ENCODE measurements at places on chromosomes 12 and 14. TPM values are rescaled to one million over a fixed set of nuclear protein-coding genes. Genes with fewer than 3 reads are reported as not detected.

The BTBD6 gene
- total RNA-seq = 31.4 TPM

The GZMB gene
- 25.4 TPM for total RNA-seq

The TAS2R19 gene
- 7.9 TPM for total RNA-seq

The CARMIL3 gene
- 1.5 TPM for total RNA-seq

The NEUROD4 gene
- not detected for total RNA-seq

The TMEM119 gene
- total RNA-seq = 9.6 TPM

The IL26 gene
- not detected for total RNA-seq

The KLRC3 gene
- total RNA-seq = 5.8 TPM

The SLC5A8 gene
- total RNA-seq = not detected

The TRHDE gene
- total RNA-seq = 32.7 TPM

The CPNE6 gene
- not detected for total RNA-seq

The MTA1 gene
- total RNA-seq = 73.7 TPM

The ZBTB1 gene
- total RNA-seq = 77.4 TPM

The RNU4-1 gene
- 2,286 TPM for total RNA-seq
